Stimulated activated CD8-positive, alpha-beta memory T cell treated with anti-CD3 and anti-CD28 coated beads, Interleukin-2, amount 100 ng/mL, for 1 hour (primary cell): ENCODE measurements at places on chromosomes 6 and 20.

- DNase-seq: no peak
Observed at GRCh38 chr6:3869284-3869631, 20.1 kb downstream of the FAM50B start.

- DNase-seq: no peak
Observed at GRCh38 chr6:108200631-108201030, 34.8 kb downstream of the NR2E1 start.

- DNase-seq: no peak
Observed at GRCh38 chr6:54856129-54856528, 9.6 kb downstream of the FAM83B start.

GRCh38 chr6:6074190-6074589 lies 67.5 kb upstream of the NRN1 start:
- no peak for DNase-seq

DNA sequence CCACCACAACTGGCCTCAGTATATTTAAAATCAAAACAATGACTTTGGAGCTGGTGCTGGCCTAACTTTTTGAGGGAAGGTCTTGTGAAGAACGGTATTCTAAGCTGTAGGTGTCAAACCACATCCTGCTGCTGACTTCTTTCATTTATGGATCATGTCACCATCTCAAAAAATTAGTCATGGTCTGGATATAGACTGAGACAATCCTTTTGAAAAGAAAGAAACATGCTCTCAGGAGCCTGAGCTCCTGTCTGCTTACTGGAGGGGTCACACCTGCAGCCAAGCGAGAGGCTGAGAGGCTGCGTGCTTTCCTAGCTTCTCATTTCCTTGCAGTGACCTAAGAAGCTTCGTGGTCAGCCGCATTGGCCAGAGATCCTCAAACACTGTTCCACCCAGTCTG lies 55.2 kb downstream of the TIAM2 start:
- DNase-seq: peak; percentile 4

DNA sequence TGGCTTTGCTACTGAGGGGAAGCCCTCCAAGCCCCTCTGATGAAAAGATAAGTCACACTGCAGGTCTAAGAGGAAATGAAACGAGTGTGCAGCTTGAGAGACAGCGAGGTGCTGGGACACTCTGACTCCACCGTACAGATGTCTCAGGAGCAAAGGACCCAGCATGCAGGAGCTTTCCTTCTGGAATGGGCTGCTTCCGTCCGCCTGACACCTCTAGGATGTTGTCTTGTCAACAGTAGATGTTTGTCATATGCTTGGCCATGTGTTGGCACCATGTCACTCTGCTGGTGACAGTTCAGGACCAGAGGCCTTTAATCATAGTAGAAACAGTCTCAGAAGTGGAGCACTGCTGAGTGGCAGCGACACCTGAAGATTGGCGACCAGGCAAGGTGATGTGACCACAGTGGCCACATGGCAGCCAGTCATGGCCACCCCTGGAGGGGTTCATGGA lies 46.7 kb downstream of the SLC24A3 start:
- no peak for DNase-seq

DNA sequence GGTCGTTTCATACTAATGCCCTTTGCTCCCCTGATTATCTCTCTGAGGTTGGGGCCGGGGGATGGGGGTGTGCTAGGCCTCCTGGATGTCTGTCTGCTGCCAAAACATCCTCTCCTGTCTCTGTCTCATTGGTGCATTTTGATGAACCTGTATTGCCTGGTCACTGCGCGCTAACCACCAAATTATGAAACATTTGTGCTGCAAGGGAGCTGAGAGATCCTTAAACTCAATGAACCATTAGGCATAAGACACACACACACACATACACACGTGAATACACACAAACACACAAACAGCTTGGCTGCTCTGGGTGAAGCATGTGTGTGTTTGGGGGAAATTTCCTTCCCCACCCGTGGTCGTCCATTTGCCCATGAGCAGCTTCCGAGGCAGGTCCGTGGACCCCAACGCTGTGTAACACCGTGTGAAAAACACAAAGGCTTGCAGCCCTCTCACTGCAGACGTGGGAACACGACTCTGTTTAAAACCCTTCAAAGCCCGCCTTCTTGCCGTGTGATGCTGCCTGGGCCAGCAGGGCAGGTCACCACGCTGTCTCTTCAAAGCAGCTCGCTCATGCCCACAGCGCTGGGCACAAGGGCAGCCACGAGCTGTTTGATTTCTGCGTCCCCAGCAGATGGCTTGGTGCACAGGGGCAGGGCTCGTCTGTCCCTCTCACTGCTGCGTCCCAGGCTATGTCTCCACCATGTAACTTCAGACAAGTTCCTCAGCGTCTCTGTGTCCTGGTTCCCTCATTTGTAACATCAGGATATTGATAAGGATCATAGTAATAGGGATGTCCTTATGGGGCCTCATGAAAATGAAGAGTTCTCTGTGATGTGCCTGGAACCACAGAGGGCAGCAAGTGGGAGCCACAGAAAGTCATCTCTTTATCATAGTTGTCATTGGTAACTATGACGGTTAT lies 96.8 kb downstream of the CDH26 start:
- DNase-seq: no peak

- no peak for DNase-seq
Observed at GRCh38 chr20:58579819-58580473, 64.7 kb upstream of the APCDD1L start.

GRCh38 chr6:5536644-5537043 lies 275.3 kb downstream of the FARS2 start:
- DNase-seq: no peak

DNA sequence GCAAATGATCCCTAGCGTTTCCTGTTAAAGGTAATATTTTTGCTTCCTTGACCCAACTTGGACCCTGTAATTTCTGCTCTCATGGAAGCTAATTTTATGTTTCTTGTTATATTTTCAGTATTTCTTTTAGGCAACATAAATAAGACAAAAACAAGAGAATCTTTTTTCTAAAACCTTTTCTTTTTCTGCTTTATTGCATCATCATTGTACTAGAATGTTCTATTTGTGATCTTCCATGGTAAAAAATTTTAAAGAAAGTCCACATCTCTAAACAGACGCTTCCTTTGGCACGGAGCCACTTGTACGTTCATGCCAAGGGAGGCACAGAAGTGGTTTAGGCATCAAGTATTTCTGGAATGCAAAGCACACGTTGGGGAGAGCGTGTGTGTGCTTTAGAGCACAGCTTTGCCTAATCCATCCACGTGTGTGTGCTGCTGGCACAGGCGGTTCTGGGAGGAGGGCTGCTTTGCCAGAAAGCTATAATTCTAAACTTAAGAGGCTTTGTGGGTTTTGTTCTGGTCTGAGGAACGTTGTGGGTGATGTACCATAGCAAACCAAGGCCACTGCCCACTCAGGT lies 98.3 kb downstream of the SASH1 start:
- no peak for DNase-seq

DNA sequence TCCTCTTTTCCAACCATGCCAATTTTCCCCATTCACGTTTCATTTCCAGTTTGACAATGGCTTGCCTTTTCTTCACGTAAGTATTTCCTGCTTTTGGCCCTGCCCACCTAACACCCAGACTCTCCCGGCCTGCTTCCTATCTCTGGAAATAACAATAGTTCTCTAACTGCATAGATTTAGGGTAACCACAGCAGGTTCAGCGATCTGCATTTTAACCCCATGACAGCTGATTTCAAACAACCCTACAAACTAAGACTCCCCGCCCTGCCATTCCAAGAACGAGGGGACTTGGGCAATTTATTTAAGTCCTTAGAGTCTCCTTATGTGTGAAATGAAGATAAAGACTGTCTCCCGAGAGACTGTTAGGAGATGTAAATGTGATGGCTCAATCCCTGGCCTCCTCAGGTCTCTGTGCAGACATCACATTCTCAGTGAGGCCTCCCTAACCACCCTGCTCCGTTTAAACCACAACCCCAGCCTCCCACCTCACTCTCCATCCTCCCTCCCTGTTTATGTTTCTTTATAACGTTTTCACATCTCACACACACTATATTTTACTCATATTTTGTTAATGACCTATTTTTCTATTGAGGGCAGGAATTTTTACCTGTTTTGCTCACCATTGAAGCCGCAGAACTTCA lies 134.8 kb downstream of the GJA10 start:
- no peak for DNase-seq

- DNase-seq: no peak
Observed at GRCh38 chr6:135675862-135676261, 175.6 kb upstream of the PDE7B start.

DNA sequence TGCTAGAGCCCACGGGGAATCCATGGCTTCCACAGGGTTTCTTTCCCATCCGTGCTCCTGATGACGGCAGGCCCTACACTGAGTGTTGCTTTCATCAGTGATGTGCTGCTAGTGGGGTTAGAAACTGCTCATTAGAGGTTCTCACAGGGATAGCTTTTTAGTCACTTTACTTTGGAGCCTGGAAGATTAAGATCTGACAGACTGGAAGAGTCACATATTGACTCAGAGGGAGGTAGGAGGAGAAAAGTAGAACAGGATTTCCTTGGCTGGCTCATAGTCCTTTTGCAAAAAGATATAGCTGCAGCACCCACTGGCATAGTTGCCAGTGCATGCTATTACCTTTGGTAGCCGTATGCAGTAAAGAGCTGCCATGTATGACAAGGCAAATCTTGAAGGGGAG lies 890.3 kb downstream of the C6orf118 start:
- no peak for DNase-seq

GRCh38 chr6:84466511-84466910 lies 239.1 kb upstream of the CEP162 start:
- no peak for DNase-seq

- no peak for DNase-seq
Observed at GRCh38 chr6:29845405-29846006, 17.9 kb downstream of the HLA-G start.

- no peak for DNase-seq
Observed at GRCh38 chr6:44201200-44201599, 15.5 kb upstream of the MYMX start.

DNA sequence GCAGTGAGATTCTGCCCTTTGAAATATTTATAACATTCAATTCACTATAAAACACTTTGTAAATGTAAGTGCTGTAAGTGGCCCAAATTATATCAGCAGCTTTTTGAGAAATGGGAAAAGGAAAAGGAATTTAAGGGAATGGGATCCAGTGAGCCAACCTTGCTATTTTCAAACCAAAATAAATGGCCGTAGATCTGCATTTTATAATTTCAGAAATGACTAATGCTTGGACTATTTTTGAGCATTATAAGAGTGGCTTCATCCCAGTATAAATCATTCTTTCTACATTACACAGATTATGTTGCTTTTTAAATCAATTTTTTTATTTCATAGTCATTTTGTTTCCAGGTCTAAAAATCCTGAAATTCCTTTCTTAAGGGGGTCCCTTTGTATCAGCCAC lies 49.2 kb downstream of the ANKRD6 start:
- no peak for DNase-seq

- DNase-seq: no peak
Observed at GRCh38 chr6:5782783-5783547, 223.8 kb downstream of the NRN1 start.

GRCh38 chr6:114096561-114097172 lies 125.7 kb upstream of the HDAC2 start:
- no peak for DNase-seq

DNA sequence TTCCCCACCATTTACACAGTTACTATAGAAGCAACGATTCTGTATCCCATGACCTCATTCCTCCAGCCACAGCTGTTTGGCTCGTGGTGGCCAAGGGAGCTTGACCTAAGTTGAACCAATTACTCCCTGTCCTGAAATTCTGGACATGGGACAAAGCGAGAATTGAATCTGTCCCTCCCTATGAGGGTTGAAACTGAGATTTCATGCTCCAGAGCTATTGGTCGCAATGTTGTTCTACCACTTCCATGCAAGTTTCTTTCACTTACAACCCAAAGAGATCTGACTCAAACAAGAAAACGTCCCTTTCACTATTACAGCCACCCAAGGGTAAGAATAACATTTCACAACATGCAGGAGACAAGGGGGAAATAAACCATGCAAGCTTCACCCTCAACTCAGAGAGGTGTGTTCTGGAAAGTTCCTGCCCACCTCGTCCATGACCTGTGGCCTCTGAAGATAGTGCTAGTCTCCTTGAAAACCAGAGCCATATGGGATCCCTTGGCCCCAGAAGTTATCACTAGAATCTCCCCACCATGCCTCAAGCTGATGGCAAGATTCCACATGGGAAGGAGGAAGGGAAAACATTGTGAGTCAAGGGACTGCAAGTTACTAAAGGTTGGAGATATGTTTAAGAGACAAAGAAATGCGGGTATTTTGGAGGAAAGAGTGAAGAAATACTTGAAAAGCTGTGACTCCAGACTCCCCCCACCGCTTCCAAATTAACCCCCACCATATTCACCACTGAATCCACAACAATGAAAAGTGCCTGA lies 74.5 kb upstream of the SRSF6 start:
- no peak for DNase-seq

- DNase-seq: no peak
Observed at GRCh38 chr6:128098000-128098581, 197.2 kb upstream of the THEMIS start.

GRCh38 chr6:94376876-94377275 lies 957.5 kb upstream of the EPHA7 start:
- DNase-seq: no peak

DNA sequence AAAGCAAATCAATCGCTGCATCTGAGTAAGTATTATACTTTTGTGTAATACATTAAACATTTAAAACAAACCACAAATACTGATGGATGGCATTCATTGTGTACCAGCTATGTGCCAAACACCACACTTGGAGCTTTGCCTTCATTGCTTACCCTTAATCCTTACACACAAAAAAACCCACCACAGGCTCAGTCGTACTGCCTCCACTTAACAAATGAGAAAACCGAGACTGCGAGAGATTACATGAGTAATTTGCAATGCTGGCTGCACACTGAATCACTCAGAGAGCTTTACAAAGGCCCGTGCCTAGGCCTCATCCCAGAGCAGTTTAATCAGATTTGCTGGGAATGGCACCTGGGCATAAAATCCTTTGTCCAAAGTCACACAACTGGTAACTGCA lies 130.5 kb downstream of the EDN1 start:
- no peak for DNase-seq

DNA sequence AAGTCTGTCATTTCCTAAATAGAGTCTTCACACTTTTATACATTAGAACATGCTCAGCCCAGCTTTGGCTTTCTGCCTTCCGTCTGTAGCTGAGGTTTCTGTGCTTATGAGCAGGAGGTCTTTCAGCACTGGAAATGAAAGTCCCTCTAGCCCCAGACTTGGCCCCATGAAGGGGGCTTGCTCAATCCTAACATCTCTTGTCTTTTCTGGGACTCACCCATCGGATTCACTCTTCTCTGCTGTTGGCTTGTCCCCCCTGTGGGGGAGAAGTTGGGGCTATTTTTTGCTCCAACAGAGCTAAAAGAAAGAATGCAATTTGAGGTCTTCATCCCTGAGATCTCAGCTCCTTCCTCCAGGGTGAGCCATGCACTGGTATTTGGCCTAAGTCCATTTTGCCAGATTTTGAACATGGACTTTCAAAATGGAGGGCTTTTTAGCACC lies 177.7 kb downstream of the MRPL14 start:
- DNase-seq: no peak

- DNase-seq: no peak
Observed at GRCh38 chr6:148693882-148694484, 52.8 kb upstream of the UST start.

DNA sequence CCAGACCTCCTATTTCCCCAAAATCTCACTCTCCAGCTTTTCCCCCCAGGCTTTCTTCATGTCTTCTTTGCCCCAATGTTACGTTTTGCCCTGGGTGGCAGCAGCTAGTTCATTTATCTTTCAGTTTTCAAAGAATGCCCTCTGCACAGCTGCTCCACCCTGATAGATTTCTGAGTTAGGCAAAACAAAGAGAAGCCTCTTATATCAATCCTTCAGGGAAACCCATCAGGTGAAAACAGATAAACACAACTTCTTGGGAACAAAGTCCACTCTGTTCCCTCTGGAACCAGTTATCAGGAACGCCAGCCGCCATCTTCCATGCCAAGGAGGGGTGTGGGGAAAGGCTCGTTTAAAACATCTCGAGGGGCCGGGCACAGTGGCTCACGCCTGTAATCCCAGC lies 34.0 kb downstream of the ZBTB9 start:
- no peak for DNase-seq
